ENCODE measurements at places on chromosomes 4 and X. TPM values are rescaled to one million over a fixed set of nuclear protein-coding genes. Genes with fewer than 3 reads are reported as not detected.

Gene TLR10
- not detected for total RNA-seq

Gene ADH1A
- total RNA-seq = not detected

Gene SHISA3
- total RNA-seq = 0.42 TPM

Gene CFP
- 25.9 TPM for total RNA-seq

Gene NAP1L5
- total RNA-seq = 3.7 TPM

Gene SGMS2
- 0.46 TPM for total RNA-seq

Gene DCX
- not detected for total RNA-seq

Gene NUDT9
- total RNA-seq = 11.9 TPM

GRCh38 chrX:47958761-47959342 lies 44.9 kb downstream of the ZNF182 start:
- H3K36me3 ChIP-seq = no peaks in the 10 kb centered on the region
- no peaks in the 10 kb centered on the region for H3K4me1 ChIP-seq
- no peak overlapping the region for H3K27ac ChIP-seq

DNA sequence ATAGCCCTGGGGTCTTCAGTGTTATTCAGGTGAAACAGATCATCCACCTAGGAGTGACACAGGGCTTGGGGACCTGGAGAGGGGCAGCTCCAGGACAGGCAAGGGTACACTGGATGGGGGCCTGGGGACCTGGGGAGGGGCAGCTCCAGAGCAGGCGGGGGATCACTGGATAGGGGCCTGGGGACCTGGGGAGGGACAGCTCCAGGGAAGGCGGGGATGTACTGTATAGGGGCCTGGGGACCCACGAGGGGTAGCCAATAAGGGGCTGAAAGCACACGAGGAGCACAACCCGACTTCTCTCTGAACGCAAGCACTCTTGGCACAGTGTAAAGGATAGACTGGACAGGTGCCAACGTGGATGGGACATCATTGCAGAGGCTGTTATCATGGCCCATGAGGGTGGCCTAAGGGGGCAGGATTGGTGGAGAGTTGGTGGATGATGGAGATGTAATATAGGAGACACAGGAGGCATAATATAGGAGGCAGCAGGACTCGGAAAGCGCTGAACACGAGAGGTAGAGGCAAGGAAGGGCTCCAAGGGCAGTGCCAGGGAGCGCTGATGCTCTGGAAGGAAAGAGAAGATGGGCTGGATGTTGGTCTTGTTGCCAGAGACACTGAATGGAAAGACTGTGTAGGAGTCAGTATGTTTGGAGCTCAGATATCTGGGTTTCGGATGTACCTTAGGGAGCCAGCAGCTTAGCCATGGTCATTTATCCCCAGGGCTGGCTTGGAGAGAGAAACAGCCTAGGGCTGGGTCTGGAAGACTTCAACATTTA lies 37.9 kb upstream of the FGFBP2 start:
- H3K4me3 ChIP-seq = no peak overlapping the region
- DNase-seq = no peak
- no peaks in the 10 kb centered on the region for H3K36me3 ChIP-seq
- no peak overlapping the region for H3K27ac ChIP-seq
- H3K4me1 ChIP-seq = no peaks in the 10 kb centered on the region
- H3K27me3 ChIP-seq = peaks cover 4% of the 10 kb centered on the region

DNA sequence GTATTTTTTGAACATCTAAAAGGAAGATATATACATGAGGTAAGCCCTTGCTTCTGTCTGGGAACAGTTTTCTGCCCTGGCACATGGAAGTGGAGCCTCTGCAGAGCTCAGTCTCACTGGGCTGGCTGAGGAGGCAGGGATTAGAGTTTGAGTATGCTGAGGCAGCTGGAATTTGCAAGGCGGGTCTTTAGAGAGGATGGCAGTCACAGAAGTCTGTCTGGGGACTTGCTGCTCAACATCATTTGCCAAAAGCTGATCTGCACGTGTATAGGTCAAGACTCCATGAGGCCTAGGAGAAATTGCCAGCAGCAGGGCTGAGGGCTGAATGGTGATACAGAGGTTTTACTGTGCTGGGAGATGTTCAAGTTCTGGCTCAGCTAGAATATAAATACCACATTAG lies 163.6 kb upstream of the ANK2 start:
- no peaks in the 10 kb centered on the region for H3K4me1 ChIP-seq
- H3K36me3 ChIP-seq = no peaks in the 10 kb centered on the region
- no peak overlapping the region for H3K27ac ChIP-seq
- peaks cover 2% of the 10 kb centered on the region for H3K27me3 ChIP-seq

DNA sequence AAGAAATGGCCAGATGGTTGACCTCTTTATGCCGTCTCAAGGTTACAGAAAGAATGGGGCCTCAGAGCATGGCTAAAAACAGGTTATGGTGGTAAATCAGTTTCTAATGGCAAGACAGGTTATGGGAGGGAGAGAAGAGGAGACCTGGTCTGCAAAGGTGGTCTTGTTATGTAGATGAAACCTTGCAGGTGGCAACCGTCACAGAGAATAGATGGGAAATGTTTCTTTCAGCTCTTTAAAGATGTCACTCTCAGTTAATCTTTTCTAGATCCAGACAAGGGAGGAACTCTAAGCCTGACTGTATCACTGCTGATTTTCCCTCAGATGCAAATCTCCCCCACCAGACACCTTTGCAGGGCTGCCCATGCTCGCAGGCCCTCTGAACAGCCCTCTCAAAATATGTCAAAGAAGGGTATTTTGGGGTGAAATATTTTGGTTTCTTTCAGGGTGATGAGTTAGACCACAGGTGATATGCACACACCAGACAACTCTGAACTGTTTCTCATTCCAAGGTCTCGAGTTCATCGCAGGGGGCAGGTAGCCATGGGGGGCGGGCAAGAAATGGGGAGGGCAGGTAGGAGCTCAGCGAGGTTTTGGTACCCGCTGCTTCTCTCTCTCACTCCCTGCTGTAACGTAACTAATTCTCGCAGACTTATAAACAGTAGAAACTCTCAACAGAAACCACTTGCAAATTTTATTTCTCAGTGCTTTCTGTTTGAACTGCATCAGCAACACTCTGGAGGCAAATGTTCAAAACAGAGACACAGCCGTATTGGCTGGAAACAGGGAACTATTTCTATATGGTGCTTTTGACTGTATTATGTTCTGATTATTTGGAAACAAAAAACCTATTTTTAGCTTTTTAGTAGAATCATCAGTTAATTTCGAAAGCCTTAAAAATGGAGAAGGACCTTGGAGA lies 32.4 kb downstream of the CASP3 start:
- H3K36me3 ChIP-seq = peaks cover 5% of the 10 kb centered on the region
- no peak for DNase-seq
- H3K4me1 ChIP-seq = no peaks in the 10 kb centered on the region
- H3K4me3 ChIP-seq = no peak overlapping the region
- H3K27me3 ChIP-seq = no peaks in the 10 kb centered on the region

DNA sequence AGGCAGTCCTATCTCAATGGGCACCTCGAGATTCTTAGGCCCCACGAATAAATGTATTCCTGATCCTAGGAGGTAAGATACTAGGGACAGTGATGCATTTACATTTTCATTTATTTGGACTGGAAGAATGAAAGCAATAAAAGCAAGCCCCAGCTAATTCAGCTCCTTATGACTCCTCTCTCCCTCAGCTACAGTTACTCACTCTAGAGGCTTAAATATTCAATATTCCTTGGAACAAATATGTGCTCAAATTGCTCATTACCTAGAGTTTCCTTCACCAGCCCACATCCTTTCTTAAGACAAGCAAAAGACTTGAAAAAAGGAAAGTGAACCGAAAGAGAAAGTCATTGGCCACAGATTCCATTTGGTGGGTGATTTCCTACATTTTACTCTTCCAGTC lies 13.9 kb downstream of the PAGE2 start:
- no peak overlapping the region for H3K4me3 ChIP-seq
- DNase-seq = no peak
- H3K4me1 ChIP-seq = peaks cover 4% of the 10 kb centered on the region
- no peaks in the 10 kb centered on the region for H3K36me3 ChIP-seq
- H3K27ac ChIP-seq = no peak overlapping the region
- no peaks in the 10 kb centered on the region for H3K27me3 ChIP-seq

GRCh38 chr4:4311193-4311592 lies 21.1 kb downstream of the ZBTB49 start:
- no peaks in the 10 kb centered on the region for H3K4me1 ChIP-seq
- no peak overlapping the region for H3K4me3 ChIP-seq
- H3K27ac ChIP-seq = no peak overlapping the region
- peaks cover 6% of the 10 kb centered on the region for H3K36me3 ChIP-seq
- no peak for DNase-seq

- H3K27me3 ChIP-seq = no peaks in the 10 kb centered on the region
- peaks cover 16% of the 10 kb centered on the region for H3K4me1 ChIP-seq
- H3K27ac ChIP-seq = no peak overlapping the region
- H3K4me3 ChIP-seq = no peak overlapping the region
Measured at GRCh38 chr4:2672700-2673099, 83.4 kb downstream of the TNIP2 start.

DNA sequence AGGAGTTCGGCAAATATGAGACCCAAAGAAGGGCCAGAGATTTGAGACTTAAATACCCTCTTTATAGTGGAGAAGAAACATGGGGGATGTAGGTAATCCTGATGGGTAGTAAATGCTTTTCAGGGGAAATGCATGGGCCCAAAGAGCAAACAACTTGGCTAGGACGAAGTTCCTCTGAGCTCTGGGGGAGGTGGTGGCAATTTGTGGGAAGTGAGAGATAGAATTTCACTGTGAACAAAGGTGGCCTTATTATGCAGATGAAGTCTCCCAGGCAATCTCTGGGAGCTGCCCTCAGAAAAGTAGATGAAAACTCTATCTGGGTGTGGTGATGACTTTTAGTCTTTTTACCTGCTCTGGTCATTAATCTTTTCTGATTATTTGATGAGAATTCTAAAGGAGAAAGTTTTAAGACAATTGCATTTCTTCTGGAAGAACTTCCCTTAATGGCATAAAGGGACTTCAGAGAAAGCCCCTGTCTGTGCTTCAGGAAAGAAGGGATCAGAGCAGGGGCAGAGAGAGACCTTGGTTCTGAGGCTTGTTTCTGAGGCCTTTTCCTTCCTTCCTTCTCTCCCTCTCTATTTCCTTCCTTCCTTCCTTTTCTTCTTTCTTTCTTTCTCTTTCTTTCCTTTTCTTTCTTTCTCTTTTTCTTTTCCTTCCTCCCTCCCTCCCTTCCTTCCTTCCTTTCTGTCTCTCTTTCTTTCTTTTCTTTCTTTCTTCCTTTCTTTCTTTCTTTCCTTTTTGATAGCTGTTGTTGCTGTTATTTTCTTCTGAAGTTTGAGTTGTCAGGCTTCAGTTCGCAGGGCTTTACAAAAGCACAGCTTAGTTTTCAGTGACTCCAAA lies 37.5 kb upstream of the MAOA start:
- no peak overlapping the region for H3K27ac ChIP-seq
- H3K36me3 ChIP-seq = no peaks in the 10 kb centered on the region
- DNase-seq = no peak
- no peaks in the 10 kb centered on the region for H3K27me3 ChIP-seq
- H3K4me1 ChIP-seq = no peaks in the 10 kb centered on the region
- H3K4me3 ChIP-seq = no peak overlapping the region

GRCh38 chr4:155119006-155119405 lies 89.4 kb upstream of the NPY2R start:
- H3K36me3 ChIP-seq = no peaks in the 10 kb centered on the region
- no peak overlapping the region for H3K27ac ChIP-seq
- DNase-seq = no peak
- no peaks in the 10 kb centered on the region for H3K4me1 ChIP-seq
- no peaks in the 10 kb centered on the region for H3K27me3 ChIP-seq
- H3K4me3 ChIP-seq = no peak overlapping the region

GRCh38 chr4:175729665-175730064 lies 82.4 kb downstream of the GPM6A start:
- DNase-seq = no peak
- no peak overlapping the region for H3K27ac ChIP-seq
- H3K36me3 ChIP-seq = no peaks in the 10 kb centered on the region
- no peaks in the 10 kb centered on the region for H3K27me3 ChIP-seq
- no peak overlapping the region for H3K4me3 ChIP-seq
- no peaks in the 10 kb centered on the region for H3K4me1 ChIP-seq

GRCh38 chr4:139245590-139245989 lies 34.4 kb downstream of the MGARP start:
- no peaks in the 10 kb centered on the region for H3K27me3 ChIP-seq
- no peaks in the 10 kb centered on the region for H3K4me1 ChIP-seq
- no peak for DNase-seq
- no peak overlapping the region for H3K27ac ChIP-seq
- no peak overlapping the region for H3K4me3 ChIP-seq

DNA sequence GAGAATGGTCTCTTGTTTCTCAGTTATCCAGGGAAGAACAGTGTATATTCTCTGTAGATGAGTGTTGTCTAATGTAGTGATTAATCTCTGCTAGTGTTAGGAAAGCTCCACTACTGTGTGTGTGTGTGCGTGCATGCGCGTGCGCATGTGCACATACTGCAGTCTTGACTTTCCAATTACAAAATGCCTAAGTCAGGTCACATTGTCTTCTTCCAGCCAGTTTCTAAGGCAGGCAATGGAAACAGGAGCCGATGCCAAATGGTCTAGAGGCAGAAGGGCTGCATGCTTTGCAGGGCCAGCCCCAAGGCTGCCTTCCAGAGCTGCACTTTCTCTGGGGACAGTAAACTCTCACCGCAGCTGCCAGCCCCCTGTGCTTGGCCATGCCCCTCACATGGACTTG lies 30.5 kb upstream of the NAP1L5 start:
- no peaks in the 10 kb centered on the region for H3K4me1 ChIP-seq
- no peak overlapping the region for H3K27ac ChIP-seq
- H3K36me3 ChIP-seq = peaks cover 44% of the 10 kb centered on the region

DNA sequence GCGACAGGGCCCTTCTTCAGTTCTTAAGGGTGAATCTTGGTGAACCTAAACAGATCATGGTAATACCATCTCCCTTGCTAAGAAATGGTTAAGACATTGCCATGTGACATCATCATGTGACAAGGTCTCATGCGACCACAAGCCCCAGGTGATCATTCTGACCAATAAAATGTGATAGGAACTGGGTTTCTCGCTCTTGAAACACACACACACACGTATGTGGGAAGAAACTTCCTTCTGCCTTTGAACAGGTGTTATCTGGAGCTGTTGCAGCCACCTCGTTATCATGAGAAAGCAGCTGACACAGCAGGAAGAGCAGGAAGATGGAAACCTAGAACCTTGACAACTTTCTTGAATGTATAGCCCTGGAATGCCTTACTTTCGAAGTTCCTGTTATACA lies 10.2 kb downstream of the SOD3 start:
- H3K27ac ChIP-seq = no peak overlapping the region
- no peaks in the 10 kb centered on the region for H3K36me3 ChIP-seq
- no peak for DNase-seq
- no peak overlapping the region for H3K4me3 ChIP-seq
- H3K27me3 ChIP-seq = peaks cover 19% of the 10 kb centered on the region

GRCh38 chr4:26217481-26217880 lies 103.3 kb upstream of the RBPJ start:
- peaks cover 9% of the 10 kb centered on the region for H3K27me3 ChIP-seq
- H3K27ac ChIP-seq = no peak overlapping the region
- H3K4me3 ChIP-seq = no peak overlapping the region

- no peak overlapping the region for H3K4me3 ChIP-seq
- H3K27ac ChIP-seq = no peak overlapping the region
- DNase-seq = no peak
- H3K36me3 ChIP-seq = peaks cover 4% of the 10 kb centered on the region
Measured at GRCh38 chrX:134512566-134512965, 52.6 kb downstream of the HPRT1 start.

DNA sequence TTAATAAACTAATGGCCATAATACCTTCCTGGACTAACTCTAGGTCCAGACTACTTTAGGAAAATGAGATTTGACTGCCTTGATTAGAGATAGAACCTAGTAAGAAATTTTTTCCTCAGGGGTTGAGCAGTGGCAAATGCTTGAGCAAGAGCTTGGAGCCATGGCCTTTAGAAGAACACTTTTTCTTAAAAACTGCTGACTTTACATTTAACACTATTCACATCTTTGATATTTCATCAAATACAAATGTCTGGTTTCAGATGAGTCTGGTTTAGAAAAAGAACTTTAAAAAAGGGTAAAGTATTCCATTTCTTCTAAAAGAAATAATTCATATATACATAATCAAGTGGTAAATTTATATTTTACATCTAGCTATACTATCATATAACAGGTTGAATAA lies 680.9 kb upstream of the PITX2 start:
- H3K4me3 ChIP-seq = no peak overlapping the region
- no peaks in the 10 kb centered on the region for H3K4me1 ChIP-seq
- no peak for DNase-seq
